Activated CD8-positive, alpha-beta memory T cell treated with anti-CD3 and anti-CD28 coated beads for 1 hour (primary cell): ENCODE measurements at places on chromosomes 7 and 10.

DNA sequence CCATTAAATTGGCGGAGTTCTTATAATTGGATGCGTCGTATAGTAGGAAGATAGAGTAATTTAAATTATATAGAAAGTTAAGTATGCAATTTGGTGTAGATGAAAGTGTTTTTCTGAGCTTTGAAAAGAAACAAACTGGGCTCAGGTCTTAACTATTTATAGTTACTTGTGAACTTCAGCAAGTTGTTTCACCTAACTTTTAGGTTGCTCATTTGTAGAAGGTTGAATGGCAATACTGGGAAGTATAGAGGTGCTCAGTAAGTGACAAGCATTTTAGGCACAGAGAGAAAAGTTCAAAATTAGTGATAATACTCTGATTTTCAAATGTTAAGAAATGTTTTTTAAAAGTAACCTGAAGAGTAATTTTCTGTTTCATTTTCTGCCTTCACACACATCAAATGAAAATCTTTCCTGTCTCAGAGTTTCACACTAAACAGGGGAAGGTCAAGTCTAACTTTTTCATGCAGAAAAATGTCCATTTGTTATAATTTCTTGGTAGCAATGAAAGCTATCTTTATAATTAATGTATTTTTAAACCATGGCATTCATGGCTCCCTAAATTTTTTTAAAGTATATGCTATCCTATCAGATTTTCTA lies 146.5 kb downstream of the PHF14 start:
- no peak for DNase-seq

- DNase-seq: no peak
These were observed 19.1 kb downstream of the TSPAN14 start for GRCh38 chr10:80473096-80473657.

- DNase-seq: no peak
These were observed 217.4 kb downstream of the DGKB start for GRCh38 chr7:14685167-14685566.

DNA sequence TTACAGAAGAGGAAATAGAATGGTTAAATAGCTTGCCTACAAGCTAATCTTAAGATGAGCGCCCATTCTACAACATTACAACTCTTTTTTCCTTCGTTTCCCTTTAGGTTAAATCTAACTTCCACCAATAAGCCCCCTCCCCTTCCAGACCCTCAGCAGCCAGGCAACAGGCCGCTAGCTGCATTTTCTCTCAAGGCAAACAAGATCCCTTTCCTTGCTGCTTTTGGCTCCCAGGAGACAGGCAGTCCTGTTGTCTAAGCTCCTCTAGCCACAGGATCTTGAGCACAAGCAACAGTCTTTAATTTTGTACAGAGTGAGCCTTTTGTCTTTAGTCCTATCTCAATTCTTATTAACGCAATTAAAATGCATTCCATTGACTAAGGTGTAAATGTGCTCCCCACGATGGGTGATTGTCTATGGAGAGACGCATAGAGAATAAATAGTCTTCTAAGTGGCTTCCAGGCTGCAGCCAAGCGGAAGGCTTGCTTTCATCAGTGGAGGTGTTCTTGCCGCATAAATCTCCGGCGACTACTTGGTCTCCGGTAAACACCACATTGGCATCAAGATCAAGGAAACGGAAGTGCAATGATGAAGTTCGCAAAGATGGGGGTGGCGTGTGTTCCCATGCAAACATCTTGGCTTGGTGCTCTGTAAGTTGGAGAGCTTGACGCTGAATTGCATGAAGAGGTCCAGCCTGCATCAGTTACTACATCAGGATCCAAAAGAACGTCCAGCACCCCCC lies 181.9 kb upstream of the LYZL2 start:
- no peak for DNase-seq

GRCh38 chr10:130424418-130424817 lies 288.2 kb downstream of the GLRX3 start:
- no peak for DNase-seq

GRCh38 chr7:31664890-31665289 lies 22.1 kb upstream of the PPP1R17 start:
- DNase-seq: no peak

GRCh38 chr10:132448248-132448731 lies 51.3 kb downstream of the PWWP2B start:
- no peak for DNase-seq

- DNase-seq: no peak
These were observed 6.7 kb downstream of the CALN1 start for GRCh38 chr7:72405418-72405817.

- no peak for DNase-seq
These were observed 34.4 kb upstream of the AKR1C2 start for GRCh38 chr10:5038101-5038500.

DNA sequence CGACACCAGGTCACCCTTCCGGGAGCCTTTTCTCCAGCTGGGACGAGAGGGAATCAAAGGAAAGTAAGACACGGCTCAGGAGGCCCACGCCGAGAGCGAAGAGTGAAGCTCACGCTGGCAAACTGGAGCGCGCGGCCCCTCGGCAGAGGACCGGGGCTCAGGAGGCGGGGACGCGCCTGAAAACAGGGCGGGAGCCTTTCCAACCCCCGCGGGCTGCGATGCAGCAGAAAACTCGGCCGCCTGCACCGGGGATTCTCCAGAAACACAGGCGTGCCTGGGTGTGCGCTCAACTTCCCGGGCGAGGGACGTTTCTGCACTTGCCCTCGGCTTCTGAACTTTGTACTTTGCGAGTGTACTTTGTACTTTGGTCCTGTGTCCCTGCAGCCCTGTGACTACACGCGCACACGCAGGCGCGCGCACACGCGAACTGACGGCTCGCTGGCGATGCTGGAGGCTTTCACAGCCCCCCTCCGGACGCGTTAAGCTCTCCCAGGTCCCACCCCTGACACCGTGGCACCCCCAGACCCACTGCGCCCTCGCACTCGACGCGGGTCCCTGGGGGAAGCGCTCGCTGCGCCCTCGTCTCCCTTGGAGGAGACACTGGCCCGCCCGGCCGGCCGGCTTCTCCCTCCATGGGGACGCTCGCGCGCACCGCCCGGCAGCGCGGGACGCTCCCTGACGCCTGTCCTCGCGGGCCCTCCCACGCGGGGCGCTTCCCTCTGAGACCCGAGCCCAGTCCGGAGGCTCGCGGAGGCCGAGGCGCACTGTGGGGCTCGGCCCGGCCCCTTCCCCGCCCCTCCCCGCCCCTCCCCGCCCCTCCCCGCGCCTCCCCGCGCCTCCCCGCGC lies 588 bp upstream of the PAOX start:
- no peak for DNase-seq

GRCh38 chr10:22319980-22320558 lies 830 bp upstream of the BMI1 start:
- DNase-seq: no peak

DNA sequence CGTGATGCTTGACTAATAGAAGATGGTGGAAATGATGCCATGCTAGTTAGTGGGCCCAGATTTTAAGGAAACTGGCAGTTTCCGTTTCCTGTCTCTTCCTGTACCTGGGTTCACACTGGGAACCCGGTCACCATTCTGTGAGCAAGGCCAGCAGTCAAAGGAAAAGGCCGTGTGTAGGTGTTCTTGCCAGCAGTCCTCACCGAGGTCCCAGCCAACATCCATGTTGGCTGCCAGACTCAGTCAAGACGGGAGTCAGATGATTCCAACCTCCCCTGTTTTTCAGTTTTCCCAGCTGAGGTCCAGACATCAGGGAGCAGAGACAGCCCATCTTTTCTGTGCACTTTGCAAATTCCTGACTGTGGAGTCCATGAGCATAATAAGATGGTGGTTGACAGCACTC lies 15.2 kb upstream of the PILRB start:
- no peak for DNase-seq

GRCh38 chr10:62056219-62056618 lies 154.7 kb downstream of the ARID5B start:
- DNase-seq: no peak

- DNase-seq: no peak
These were observed 637.4 kb upstream of the MKI67 start for GRCh38 chr10:128763588-128763987.

DNA sequence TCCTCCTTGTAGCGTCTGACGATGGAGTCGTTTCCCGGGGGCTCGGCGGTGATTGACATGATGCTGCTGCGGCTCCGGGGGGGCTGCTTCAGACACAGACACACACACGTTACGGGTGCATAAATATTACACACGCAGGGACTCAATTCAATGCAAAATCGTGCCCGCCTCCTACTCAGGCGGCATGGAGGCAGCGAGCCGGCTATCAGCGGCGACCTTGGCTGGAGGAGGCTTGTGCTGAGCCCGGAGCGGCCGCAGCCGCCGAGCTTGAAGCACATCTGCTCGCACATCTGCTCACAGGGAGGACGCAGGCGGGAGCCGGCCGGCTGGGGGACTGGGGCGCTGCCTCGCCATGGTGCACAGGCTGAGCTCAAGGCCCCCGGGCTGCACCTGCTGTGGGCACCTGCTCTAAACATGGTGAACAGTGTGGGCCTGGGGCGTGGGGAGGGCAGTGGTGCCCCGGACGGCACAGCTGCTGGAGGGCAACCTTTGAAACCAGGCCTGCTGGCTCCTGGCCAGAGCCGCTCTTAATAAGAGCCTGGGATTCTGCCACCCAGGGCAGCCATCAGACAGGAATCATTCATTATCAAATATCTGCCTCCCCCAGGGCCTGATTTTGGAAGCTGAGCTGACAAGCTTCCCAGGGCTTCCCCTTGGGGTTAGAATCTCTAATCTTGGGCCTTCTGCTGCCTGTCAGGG lies 84.7 kb upstream of the GNA12 start:
- DNase-seq: no peak

- DNase-seq: no peak
These were observed 950 bp downstream of the EVX1 start for GRCh38 chr7:27243340-27244163.

- DNase-seq: no peak
These were observed 149.2 kb downstream of the RAPGEF5 start for GRCh38 chr7:22207724-22208225.

DNA sequence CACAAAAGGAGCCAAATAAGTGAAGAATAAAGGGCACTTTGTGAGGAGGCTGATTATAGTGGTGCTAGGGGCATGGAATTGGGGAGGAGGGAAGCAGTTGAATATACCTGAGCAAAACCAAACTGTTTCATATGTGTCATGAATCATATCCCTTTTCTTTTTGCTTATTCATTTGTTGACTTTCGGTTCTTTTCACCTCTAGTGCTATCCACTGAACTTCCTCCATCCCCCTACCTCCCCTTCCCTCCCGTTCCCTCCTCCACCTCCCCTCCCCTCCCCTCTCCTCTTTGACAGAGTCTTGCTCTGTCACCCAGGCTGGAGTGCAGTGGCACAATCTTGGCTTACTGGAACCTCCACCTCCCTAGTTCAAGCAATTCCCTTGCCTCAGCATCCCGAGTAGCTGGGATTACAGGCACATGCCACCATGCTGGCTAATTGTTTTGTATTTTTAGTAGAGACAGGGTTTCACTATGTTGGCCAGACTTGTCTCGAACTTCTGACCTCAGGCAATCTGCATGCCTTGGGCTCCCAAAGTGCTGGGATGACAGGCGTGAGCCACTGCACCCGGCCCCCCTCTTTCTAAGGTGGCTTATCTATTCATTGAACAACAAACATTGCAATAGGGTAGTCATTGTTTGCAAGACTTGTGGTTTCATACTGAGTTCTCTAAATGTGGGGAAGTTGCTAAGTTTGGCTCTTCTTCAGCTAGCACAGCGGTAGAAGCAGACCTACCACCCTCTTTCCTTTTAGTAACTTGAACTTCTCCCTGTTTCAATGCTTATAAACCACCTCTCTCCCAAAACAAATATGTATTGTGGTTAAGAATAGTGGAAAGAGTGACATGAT lies 150.4 kb upstream of the PRPS1L1 start:
- no peak for DNase-seq

DNA sequence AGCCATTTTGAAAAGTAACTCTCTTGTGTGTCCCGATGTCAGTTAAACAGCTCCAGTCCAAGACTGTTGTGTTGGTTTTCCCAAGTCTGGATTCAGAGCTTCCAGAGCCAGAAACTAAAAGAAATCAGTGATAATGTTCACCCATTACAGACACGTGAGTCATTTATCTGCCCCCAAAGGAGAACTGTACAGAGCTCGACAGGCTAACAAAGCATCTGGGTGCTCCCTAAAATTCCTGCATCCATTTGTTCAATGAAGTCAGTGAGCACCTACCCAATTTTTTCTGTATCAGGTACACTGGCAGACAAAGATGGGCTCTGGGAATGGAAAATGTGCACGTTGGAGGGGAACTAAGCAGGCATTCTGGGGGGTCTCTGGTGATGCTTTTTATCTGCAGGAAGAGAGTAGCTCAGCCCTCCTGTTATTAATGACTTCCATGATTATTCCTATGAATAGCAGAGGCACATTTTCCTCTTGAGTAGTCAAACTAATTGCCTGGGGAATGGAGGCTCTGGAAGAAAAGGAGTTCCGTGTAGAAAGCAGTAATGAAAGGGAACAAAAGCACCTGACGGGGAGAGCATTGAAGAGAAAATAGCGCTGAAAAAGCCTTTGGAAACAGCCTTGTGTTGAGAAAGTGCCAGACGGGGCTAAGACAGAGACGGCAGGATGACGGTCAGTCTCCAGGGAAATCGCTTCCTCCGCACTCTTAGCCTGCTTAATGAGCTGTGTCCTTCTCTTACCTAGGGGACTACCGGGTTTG lies 75.3 kb downstream of the GAD2 start:
- DNase-seq: no peak

DNA sequence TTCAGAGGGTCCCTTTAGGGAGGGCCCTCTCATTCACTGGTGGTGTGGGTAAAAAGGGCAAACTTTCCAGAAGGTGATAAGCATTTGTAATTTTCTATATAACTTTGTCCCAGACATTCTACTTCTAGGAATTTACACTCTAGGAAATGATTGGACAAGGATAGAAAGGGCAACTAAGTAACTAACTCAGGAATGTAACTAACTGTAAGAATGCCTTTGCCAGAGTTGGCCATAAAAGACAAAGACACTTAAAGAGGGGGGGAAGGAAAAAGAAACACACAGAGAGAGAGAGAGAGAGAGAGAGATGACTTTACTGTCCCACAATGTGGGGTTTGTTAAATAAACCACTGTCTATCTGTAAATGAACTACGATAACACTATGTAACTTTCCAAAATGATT lies 38.5 kb upstream of the ITPRID1 start:
- DNase-seq: no peak

DNA sequence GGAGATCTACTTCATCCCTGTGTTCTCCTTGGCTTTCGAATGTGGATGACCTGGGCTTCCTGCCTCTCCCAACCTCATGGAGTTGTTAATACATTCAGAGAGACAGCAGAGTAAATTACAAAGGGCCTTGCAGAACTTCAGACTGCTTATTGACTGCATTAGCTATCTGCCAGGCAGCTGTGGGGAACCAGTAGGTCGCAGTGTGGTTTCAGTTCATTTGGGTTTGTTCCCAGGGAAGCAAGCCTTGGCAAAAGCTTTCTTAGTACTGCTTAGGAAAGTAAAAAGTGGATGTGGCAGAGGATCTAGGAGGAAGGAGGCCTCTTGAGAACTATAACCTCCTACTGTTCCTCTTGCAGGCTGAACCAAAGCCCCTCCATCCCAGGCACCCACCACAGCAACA lies 9.2 kb downstream of the NPFFR1 start:
- DNase-seq: no peak

DNA sequence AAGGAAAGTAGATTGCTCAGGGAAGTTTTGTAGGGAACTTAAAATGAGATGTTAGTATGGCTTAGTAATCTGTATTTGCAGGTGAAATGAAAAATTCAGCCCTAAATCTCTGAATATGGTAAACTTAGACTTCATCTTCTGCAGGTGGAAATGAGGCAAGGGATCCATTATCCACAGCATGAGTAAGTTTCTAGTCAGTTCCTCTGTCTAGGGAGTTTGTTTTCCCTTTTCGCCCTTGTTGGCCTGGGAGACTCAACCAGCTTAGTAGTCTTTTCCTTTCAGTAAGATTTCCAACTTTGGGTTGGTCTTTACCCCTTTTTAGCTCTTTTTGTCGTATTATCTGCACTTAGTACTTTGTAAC lies 65.6 kb downstream of the ZEB1 start:
- no peak for DNase-seq
